ENCODE measurements at places on chromosomes 4 and X. TPM values are rescaled to one million over a fixed set of nuclear protein-coding genes. Genes with fewer than 3 reads are reported as not detected.

The AFM gene
- not detected for total RNA-seq

The ADH1B gene
- not detected for total RNA-seq

The TMEM271 gene
- total RNA-seq: not detected

The RAI2 gene
- 0.13 TPM for total RNA-seq

The PRDM8 gene
- 0.33 TPM for total RNA-seq

The IQSEC2 gene
- total RNA-seq: 3.9 TPM

The APOO gene
- total RNA-seq: 11.6 TPM

The CLCN4 gene
- 13.3 TPM for total RNA-seq
